ENCODE measurements at places on chromosomes 2 and 18.

DNA sequence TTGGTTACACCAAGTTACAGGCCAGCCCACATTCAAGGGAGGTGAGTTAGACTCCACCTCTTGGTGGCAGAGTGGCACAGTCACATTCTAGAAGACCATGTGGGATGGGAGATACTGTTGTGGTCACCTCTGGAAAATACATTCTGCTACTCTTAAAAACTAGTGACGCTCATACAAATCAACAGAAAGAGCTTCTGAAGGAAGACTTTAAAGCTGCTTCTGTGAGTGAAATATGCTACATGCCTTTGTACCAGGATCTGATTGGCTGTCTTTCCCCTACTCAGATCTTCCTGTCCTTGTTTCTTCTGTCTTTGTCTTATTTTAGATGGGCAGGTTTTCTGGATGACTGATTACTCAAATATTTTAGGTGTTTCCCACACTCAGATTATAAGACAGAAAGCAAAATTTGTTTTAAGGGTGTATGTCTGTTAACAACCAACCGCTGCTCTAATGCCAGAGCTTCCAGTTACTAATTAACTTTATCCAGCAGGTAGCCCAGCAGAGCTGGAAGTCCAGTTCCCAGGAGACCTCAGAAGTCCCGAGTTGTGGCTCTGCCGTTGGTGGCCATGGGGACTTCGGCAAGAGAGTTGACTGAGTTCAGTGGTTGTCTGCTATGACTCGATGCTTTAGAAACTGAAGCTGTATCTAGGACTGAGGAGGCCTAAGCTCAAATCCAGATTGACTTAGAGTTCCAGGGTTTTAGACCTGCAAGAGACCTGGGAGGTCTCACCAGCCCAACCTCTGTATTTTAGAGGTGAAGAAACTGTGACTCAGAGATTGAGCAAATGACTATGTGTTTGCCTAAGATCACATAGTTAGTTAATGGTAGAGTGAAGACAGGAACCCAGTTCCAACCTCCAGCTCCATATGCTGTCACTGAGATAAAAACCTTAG, 7.4 kb downstream of the IL1R2 start:
- DNase-seq: no peak

GRCh38 chr2:70202236-70202806, 11.5 kb upstream of the C2orf42 start:
- no peak for DNase-seq

DNA sequence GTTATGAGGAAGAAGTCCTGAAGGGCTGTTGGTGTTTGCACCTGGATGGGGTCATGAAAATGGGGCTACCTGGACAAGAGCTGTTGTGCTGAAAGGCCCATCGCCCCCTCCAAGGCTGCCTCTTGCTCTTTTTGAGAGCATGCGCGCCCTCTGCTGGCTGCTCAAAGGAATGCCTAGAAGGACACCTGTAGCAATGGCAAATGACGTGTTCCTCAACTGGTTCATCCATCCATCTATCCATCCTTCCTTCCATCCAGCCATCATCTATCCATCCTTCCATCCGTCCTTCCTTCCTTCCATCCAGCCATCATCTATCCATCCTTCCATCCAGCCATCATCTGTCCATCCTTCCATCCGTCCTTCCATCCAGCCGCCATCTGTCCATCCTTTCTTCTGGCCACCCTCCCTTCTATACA, 17.2 kb upstream of the RPL31 start:
- peak; percentile 73 for DNase-seq

DNA sequence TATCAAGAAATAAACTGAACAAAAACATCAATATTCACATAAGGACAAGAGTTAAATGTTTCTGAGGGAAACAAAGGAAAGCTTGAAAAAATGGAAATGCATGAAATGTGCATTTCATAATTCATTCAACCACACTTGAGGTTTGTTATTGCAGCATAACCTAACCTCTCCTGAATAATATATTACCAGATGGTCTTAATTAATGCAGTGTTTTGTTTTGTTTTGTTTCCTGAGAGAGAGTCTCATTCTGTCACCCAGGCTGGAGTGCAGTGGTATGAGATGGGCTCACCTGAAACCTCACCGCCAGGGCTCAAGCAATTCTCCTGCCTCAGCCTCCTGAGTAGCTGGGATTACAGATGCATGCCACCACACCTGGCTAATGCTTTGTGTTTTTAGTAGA, 139.9 kb upstream of the PIEZO2 start:
- DNase-seq: no peak

GRCh38 chr2:120866071-120866470, 130.4 kb downstream of the GLI2 start:
- no peak for DNase-seq

- no peak for DNase-seq
These were observed 412.1 kb upstream of the CWC22 start for GRCh38 chr2:180419212-180419611.

- DNase-seq: no peak
These were observed 40.4 kb downstream of the COL3A1 start for GRCh38 chr2:189014449-189015138.

GRCh38 chr2:73611193-73611592, 31.0 kb downstream of the NAT8 start:
- DNase-seq: no peak

DNA sequence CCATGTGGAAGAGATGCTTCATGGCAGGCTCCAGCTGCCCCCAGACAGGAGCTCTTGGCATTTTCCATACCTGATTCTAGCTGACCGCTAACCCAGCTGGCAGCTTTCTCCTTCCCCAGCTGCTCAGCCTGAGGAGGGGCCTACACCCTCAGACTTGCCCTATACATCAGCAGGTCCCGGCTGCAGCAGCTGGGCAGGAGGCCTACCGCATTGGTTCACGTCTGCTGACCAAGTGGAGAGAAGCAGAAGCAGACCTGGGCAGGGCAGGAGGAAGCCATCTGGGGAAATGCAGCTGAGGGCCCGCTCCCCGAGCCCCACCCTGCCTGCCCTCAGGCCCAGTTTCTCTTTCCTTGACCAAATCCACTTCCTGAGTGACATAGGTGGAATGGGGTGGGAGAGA, 50.7 kb downstream of the LBH start:
- DNase-seq: no peak

GRCh38 chr2:192413812-192414681, 219.3 kb upstream of the TMEFF2 start:
- no peak for DNase-seq

- no peak for DNase-seq
These were observed 263.5 kb downstream of the INSIG2 start for GRCh38 chr2:118351796-118352195.

- no peak for DNase-seq
These were observed 213.6 kb downstream of the NR4A2 start for GRCh38 chr2:156118753-156119416.

DNA sequence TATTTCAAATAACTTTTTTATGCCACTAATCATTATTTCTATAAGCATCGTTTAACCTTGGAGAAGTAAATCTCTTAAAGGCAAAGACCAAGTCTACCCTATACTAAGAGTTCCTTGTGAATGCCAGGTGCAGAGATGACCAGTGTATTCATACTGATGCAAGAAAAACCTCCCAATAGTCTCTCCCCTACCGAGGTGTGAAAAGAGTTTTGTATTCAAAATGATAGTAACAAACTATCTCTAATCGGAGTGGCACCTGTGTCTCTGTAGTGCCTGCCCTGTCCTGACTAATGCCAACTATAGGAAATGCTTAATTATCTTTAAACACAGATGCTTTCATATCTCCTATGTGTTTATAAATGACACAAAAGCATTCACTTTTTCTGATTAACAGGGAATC, 798.5 kb downstream of the TRIB2 start:
- DNase-seq: no peak

DNA sequence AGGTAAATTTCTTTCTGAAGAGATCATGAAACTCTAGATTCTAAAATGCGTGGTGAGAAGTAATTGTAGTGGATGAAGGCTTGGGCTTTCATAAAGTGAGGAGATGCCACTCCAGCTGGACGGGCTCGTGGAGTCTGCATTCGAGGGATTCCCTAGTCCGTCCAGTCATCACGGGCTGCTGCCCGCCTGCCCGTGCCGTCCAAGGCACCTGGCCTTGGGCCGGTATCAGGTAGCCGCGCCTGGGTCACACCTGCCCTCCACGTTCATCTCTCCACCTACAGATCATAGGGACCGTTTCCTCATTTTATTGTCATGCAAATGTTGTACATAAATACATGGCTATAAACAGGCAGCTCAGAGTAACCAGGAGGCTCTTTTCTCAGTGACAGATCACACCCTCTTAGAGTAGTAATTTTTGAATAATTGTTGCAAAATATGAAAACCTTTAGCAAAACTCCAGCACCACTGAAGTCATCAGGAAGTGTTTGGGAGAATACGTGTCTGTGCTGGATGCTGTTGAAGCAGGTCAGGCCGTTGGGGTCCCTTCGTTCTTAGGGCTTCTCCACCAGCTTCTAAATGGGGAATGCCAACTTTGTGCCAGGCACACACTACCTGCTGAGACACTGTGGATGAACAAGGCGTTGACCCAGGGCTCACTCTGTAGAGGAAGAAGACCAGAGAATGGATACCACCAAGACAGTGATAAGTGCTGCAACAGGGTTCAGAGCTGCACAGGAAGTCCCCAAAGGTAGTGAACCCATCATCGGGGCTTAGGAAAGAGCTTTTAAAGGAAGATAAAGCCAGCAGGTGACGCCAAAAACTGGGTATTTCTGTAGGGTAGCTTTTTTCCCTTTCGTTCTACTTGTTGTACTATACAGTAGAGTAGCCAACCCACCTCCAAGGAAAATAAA, 112.5 kb downstream of the FAM210A start:
- peak; percentile 61 for DNase-seq

GRCh38 chr2:182866461-182867406, at the start of gene FRZB:
TSS of gene FRZB (minus strand) at chr2:182866637. CDS start at chr2:182866552, 85 bp downstream.
- DNase-seq: peak; percentile 35

GRCh38 chr2:151716721-151717120, 17.6 kb downstream of the NEB start:
- no peak for DNase-seq

DNA sequence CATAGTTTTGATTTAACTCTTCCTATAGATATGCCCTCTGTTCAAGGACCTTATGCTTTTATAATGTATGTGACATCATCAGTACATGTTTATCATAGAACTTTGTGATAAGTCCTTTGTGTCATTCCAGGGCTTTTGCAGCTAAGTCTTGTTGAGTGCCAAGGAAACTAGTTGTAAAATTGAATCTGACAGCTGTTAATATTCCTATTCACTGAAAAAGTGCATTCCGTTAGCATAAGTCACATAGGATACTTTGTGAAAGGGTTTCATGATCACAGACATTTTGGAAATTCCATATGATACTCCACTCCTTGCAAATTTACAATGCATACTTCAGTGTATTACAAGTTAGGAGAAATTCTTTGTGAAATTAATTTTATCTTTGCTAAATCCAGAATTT, 503.4 kb downstream of the CCDC85A start:
- DNase-seq: no peak

- no peak for DNase-seq
These were observed 266.2 kb downstream of the ASXL3 start for GRCh38 chr18:33844232-33844631.

- DNase-seq: peak; percentile 66
These were observed 172 bp downstream of the PRKD3 start for GRCh38 chr2:37324536-37324785.

DNA sequence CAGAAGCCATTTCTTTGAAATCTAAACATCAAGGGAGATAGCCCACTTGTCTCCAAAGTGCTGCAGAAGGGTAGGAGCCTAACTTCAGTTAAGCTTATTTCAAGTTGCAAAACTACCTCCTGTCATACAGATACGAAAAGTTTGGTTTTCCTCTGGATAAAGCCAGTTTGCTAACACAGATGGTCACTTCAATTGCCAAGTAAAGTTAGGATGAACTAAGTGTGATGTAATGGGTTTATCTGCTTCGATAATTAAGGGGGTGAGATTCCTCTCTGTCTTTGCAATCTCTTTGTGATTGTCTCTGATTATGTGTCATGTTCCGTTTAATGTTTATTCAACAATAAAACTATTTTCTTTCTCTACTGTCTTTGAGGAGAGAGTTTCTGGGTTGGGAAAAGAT, 156.4 kb downstream of the SLC39A10 start:
- no peak for DNase-seq

DNA sequence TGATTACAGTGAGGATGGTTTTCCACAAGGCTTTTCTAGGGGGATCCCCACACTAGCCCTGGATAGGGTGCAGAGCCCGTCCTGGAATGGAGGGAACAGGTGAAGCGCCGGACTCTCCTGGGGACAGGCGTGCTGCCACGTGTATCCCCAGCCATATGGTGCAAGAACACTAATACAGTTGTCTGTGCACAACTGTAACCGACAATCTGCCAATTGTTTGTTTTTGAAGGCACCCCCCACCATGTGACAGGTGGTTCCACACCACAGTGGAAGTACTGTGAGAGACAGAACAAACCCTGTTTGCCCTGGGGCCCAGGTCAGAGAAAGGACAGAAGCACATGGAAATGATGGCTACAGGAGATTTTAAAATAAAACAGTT, 52.9 kb downstream of the MYCN start:
- no peak for DNase-seq

DNA sequence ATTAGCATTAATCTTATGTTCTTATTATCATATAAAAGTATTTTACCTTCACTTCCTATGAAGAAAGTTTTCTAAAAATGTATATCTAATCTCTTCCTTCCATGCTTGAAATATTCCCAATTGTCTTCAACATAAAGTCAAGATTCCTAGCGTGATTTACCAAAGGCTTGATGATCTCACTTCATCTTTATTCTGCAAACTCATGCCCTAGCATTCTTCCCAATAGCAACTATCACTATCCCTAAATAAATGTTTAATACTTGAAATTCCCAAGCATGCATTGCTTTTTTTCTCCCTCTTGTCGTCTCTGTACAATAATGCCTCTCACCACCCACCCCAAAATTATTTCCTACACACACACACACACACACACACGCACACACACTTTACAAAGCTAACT, 125.8 kb downstream of the VWC2L start:
- no peak for DNase-seq

DNA sequence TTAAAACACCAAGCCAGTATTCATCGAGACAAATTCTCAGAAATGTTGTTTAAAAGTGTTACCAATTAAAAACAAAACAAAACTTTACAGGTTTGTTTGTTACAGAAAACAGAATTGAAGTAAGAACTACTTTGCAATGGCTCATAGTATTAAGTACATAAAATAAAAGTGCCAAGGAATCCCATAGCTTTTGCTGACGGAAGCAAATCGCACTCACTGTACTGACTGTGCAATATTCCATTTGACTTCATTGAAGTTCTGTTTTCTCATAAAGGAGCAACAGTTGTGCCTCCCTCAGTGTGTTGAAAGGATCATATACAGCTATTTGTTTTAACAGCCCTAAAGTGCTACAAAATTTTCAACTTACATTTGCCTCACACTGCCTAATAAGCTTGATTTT, 507.8 kb downstream of the SPAG16 start:
- DNase-seq: no peak

- DNase-seq: no peak
These were observed 37.3 kb downstream of the GPD2 start for GRCh38 chr2:156473445-156473844.

GRCh38 chr2:230498506-230499107, 82.6 kb downstream of the SP100 start:
- no peak for DNase-seq

- no peak for DNase-seq
These were observed 289.8 kb downstream of the ICOS start for GRCh38 chr2:204226305-204226880.

Data from head of caudate nucleus (tissue), 42 donors.